ENCODE measurements at places on chromosomes 1 and 21.

GRCh38 chr1:199585392-199585791 lies 442.1 kb upstream of the NR5A2 start:
- no peak for DNase-seq

DNA sequence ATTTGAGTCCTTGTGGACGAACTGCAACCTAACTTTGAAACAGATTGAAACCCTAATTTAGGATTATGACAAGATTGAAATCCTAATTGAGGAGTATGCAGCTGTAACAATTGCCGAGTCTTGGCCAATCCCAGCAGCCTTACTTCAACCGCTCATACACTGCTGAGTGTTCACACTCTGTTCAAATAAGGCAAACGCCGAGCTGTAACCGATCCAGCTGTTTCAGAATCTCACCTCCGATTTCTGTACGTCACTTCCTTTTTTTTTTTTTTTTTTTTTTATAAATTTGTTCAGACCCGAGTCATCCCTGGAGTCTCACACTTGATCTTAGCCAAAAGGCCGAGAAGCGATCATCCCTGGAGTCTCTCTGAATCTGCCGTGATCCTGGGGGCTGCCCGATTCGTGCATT lies 22.3 kb upstream of the ATP5PO start:
- no peak for DNase-seq

GRCh38 chr1:101382135-101382534 lies 145.3 kb downstream of the S1PR1 start:
- no peak for DNase-seq

GRCh38 chr1:153404086-153404635 lies 12.2 kb upstream of the S100A7A start:
- no peak for DNase-seq

- DNase-seq, result no peak
Measured at GRCh38 chr1:76256289-76257223, 182.0 kb downstream of the ST6GALNAC3 start.

DNA sequence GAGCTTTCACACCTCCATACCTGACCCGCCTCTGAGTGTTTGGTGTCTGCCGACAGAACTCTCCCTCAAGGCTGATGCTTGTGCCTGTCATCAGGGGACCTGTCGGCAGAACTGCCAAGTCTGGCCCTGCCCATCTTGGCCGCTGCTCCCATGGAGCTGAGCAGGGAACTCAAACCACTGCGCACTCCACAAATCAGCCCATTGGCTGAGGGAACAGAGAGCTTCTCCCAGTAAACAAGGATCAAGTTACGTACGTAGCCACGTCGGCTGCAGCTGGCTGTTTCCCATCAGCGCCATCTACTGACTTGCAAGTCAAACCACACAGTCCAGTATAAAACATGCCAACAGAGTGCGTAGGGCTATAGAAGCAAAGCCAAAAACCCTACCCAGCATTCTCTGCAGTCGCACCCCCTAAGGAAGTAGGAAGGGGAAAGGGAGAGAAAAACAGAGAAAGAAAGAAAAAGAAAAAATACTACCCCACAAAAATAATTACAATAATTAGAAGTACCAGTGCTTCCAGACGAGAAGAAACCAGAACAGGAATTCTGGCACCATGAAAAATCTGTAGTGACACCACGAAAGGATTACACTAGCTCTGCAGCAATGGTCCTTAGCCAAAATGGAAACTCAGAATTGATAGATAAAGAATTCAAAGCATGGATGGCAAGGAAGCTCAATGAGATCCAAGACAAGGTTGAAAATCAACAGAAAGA lies 13.1 kb downstream of the KRTAP13-1 start:
- peak; percentile 22 for DNase-seq

- DNase-seq, result peak; percentile 58
Measured at GRCh38 chr1:19759740-19760089, 40.0 kb downstream of the TMCO4 start.

DNA sequence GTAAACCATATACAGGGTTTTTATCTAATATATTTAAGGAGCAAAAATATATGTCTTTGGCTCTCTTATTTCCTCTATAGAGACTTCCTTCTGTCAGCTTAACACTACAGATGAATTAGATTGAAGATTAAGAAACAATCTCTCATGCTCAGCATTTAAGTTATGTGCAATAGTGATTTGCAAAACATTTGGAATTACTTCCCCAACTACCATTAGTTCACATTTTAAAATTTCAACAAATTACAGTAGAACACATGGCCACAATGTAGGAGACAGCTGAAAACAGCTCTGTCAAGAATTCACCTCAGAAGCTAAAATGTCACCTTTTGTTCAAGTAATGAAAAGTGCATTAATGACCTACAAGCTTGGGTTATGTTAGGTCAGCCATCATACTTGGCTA lies 177.9 kb downstream of the EIF4G3 start:
- no peak for DNase-seq

DNA sequence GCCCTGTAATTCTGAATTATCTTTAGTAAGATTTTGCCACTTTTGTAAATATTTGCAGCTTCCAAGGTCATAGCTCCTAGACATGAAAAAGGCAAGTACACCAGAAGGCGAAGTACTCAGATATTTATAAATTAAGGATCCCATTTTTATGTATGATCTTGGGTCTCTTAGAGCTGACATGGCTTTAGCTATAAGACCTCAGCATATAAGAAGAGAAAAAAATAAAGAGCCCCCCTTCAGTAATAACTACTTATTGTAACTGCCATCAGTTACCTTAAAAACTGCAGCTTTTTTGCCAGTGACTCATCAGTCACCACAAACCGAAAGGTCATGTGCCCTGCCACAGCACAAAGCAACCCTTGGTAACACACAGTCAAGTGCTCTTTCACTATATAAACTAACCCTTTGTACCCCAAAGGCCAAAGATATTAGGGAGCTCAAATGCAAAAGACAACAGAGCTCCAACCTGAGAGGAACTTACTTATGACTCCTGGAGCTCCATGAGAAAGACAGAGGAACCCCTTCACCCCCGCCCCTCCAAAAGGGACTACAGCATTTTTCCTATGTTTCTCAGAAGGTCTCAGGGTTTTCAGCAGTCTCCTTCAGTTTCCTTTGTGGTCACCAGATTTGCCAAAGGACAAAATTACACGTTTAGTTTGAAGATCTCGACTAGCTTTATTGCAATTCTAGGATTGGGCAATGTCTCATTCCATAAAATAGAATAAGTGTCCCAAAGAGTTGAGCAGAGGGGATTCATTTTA lies 219.8 kb upstream of the DUSP10 start:
- DNase-seq, result peak; percentile 73

- peak; percentile 36 for DNase-seq
Measured at GRCh38 chr1:185238447-185238846, 78.6 kb downstream of the IVNS1ABP start.

DNA sequence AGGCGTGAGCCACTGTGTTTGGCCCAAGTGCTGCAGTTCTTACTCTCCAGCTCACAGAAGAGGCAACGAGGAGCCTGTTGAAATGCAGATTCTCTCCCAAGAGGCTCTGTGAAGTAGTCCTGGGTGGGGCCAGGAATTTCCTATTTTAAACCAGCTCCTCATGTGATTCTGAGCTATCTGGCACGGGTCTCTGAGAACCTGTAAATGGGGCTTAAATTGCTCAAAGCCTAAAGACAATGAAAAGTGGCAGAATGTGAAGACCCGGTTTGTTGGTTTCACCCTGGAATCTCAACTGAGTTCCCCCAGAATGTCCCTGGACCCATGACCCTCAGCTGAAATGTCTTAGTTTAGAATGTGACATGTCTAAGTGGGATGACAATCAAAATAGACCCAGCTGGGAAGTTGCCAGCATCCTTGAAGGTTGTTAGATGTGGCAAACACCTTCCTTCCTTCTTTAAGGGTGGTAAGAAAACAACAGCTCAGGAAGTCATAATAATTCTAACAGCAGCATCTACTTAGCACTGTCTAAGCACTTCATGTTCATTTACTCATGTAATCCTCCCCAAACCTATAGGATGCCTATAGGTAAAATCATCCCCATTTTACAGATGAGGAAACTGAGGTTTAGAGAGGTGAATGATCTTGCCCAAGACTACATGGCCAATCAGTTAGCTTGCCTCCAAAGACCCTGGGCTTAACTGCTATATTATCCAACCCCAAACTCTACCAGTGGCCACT lies 20.9 kb upstream of the ATP5PO start:
- peak; percentile 26 for DNase-seq

DNA sequence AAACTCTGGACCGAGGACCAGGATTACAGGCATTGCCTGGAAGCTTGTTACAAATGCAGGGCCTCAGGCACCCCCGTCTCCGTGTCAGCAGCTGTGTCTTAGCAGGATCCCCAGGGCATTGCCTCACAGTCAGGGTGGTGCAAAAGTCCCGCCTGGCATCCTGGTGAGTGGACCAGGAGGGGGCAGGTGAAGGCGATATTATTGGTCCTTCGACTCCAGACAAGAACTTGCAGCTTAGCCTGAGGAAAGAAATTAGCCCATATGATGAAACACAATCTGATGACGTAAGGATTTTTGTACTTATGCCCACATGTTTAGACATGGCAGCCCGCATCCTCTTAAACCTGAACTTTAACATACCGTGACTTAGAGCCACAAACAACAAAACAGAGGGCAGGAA lies 40.8 kb downstream of the RSPH1 start:
- no peak for DNase-seq

GRCh38 chr1:182889997-182890396 lies 50.9 kb downstream of the DHX9 start:
- no peak for DNase-seq

- DNase-seq, result peak; percentile 54
Measured at GRCh38 chr21:42145569-42146272, 73.2 kb upstream of the ABCG1 start.

- DNase-seq, result no peak
Measured at GRCh38 chr1:116735246-116735645, 19.0 kb upstream of the CD2 start.

- DNase-seq, result no peak
Measured at GRCh38 chr1:23845163-23845562, 19.9 kb upstream of the HMGCL start.

GRCh38 chr1:45246760-45247159 lies 40.4 kb upstream of the ZSWIM5 start:
- DNase-seq, result peak; percentile 73

- DNase-seq, result peak; percentile 66
Measured at GRCh38 chr1:16375521-16376340, 8.7 kb downstream of the SZRD1 start.

DNA sequence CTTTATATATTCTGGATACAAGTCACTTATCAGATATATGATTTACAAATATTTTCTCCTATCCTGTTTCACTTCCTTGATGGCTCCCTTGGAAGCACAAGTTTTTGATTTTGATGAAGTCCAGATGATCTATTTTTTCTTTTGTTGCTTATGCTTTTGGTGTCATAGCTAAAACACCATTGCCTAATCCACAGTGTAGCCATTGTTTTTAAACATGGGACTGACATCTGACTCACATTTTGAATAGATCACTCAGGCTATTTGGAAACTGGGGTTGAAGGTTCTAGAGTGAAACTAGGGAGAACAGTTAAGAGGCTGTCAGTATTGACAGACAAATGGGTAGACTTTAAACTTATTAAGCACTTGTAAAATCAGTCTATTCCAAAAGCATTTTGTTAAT lies 16.6 kb downstream of the AK4 start:
- peak; percentile 39 for DNase-seq

DNA sequence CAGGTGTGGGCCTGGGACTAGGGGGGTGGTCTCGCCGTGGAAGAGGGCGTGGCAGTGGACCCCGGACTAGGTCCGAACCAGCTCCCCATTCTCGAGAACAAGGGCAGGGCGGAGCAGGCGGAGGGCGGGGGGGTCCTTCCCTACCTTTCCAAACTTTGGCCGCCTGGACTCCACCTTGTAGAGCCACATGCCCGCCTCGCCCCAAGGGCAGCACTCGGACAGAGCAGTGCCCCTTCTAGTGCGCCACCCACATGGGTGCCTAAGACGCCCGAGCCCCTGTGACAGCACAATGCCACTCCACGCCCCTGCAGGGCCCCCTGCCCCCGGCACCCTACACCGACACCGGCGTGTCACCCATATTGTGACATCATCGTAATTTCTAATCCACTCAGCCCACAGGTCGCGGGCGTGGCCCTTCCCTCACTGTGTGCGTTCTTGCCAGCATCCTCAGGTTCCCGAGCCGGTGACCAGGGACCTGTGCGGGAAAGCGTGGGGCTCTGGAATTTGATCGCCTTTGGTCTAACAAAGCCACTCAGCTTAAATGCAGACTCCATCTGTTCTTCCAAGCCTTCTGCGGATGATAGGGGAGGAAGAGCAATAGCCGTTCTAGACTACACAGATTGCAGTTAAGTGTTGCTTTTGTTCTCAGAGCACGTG lies 553 bp upstream of the STMN1 start:
- no peak for DNase-seq

DNA sequence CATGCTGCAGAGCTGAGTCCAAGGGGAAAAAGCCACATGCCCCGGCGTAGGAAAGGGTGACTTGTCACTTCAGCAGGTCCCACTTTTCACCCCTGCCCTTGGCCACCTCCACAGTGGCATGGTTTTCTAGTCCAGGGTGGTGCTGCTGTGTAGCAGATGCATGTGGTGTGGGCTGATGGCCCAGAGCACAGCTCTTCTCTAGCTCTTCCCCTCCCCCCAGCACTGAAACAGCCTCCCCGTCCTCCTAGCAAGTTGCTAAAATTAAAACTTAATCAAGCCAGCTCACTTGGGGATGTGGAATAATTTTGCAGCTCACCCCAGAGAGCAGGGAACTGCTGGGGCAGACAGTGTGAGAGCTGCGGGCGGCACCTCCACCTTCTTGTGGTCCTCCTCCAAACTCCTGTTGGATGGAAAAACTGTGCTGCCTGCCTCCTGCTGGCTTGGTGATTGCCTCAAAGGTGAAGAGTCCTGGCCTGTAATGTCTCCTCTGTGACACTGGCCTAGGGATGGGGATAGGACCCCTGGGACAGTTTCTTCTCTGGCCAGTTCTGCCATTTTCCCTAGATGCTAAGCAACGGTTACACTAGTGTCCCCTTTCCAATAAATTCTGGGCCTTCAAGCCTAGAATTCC lies 91.6 kb downstream of the RNF220 start:
- DNase-seq, result no peak

DNA sequence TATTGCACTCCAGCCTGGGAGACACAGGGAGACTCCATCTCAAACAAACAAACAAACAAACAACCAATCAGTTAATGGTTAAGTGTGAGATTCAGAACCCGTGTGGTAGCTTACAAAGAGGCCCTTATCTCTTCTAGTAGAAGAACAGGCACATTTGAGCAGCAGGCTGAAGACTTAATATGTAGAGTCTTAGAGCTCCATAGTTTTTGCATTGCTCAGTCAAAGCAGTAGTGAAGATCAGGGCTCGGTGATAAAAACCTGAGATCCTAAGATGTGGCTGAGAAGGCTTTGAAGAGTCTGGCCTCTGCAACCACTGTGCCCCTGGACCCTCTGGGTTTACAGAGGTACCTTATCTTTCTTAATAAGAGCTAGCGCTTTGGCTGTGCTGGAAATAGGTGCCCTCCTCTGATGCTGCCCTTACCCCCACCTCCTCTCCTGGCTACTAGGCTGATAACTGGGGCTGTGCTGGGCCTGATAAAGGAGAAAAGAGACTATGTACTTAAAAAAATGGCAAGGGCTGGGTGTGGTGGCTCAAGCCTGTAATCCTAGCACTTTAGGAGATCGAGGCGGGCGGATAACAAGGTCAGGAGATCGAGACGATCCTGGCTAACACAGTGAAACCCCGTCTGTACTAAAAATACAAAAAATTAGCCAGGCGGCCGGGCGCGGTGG lies 10.5 kb upstream of the UCK2 start:
- no peak for DNase-seq

- no peak for DNase-seq
Measured at GRCh38 chr21:33821503-33822322, 93.9 kb downstream of the ATP5PO start.
